ENCODE measurements at places on chromosomes 11 and 22.

GRCh38 chr11:353179-353873 is 16.0 kb upstream of the B4GALNT4 start:
- DNase-seq = peak; percentile 80

- no peak for DNase-seq
Observed at GRCh38 chr11:110028921-110029320, 64.3 kb upstream of the ZC3H12C start.

GRCh38 chr22:49052023-49052538 is 775.6 kb downstream of the BRD1 start:
- no peak for DNase-seq

GRCh38 chr22:20566420-20567260 is 59.2 kb downstream of the MED15 start:
- DNase-seq = no peak

- no peak for DNase-seq
Observed at GRCh38 chr11:111521135-111521534, 6.6 kb downstream of the HOATZ start.

- no peak for DNase-seq
Observed at GRCh38 chr11:104043142-104043541, 6.7 kb downstream of the DDI1 start.

- no peak for DNase-seq
Observed at GRCh38 chr11:131488238-131488637, 117.8 kb downstream of the NTM start.

DNA sequence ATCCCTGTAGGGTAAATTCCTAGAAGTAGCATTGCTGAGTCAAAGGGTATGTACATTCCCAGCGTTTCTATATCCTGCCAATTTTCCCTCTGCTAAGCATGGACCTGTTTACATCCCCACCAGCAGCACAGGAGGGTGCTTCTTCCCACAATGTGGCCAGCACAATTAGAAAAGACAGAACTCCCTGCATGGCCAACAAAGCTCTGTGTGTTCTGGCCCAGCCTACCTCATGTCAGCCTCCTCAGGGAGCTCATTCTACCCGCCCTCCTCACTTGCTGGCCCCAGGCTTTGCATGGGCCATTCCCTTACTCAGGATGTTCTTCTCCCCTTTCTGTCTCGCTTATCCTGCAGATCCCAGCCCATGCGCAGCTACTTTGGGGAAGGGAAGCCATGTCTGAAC is 186.1 kb downstream of the DSCAML1 start:
- DNase-seq = no peak

GRCh38 chr11:66674964-66675602 is 2.6 kb downstream of the RBM4B start:
- DNase-seq = no peak

- DNase-seq = no peak
Observed at GRCh38 chr11:94537031-94537600, 6.6 kb upstream of the FUT4 start.

DNA sequence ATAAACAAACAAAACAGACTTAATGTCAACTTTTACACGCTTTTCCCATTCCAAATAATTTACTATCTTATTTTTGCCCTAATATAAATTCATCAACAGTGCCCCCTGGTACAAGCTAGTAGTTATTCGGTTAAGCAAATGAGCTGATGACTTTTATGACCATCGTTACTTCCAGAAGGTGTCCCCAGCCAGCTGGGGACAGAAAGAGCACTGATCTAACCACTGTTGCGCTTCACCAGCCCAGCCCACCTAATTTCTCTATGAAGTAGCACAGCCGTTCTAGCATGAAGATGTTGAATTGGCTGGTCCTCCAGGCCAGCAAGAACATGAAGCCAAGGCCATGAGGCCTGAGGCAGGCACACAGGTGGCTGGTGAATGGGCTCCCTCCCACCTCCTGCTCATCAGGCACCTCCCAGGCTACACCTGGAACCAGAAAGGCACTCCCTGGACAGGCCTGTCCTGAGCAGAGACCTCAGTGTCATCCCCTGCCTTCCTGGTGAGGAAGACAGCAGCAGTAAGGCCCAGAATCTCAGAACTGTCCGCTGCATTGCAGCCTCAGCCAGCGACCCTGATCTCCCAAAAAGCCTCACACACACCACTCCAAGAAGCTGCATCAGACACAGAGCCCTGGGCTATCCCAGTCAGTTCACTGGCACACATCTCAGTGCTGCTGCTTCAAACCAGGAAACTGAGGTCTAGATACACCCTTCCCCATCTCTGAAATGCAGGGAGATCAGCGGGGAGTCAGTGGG is 12.9 kb downstream of the GNB1L start:
- no peak for DNase-seq

DNA sequence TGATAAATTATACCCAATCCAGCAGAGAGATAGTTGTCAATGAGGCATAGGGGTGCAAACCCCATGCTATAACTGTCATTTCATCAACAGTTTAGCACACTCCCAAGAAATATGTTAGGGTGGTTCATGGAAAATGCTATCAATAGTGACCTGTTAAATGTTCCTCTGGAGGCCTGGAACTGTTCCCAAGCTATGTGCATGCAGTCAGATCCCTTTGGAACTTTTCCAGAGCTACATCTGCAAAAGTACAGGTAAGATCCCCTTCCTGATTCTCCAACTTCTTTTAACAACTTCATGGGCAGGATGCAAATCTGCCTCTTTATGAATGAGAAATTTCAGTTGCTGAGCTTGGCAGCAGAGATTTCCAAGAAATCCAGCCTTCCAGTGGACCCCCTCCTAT is 27.2 kb downstream of the ABTB2 start:
- DNase-seq = no peak
